Body of pancreas (tissue), 4 donors: ENCODE measurements at places on chromosomes 7 and 10.

GRCh38 chr7:18530224-18531179, 35.0 kb downstream of the HDAC9 start:
- no peak for DNase-seq

DNA sequence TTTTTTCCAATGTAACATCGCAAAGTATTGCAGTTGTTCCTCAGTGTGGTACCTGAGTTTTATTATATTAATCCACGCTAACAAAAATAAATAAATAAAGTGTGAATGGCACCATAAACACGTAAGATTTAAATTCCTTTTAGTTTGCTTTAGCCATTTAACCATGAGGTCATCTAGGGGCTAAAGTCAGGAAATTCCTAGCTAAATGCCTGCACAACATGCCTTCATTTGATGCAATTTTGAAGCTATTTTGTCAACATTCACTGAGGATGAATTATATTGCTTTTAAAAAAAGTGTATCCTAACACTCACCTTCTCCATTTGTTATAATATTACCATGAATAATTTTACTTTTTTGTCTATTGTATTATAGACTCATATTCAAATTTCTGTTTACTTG, 714.4 kb downstream of the GATA3 start:
- no peak for DNase-seq

- no peak for DNase-seq
Measured at GRCh38 chr10:83522881-83523386, 616.4 kb upstream of the GHITM start.

- no peak for DNase-seq
Measured at GRCh38 chr10:2543142-2543886, 524.0 kb upstream of the PFKP start.

DNA sequence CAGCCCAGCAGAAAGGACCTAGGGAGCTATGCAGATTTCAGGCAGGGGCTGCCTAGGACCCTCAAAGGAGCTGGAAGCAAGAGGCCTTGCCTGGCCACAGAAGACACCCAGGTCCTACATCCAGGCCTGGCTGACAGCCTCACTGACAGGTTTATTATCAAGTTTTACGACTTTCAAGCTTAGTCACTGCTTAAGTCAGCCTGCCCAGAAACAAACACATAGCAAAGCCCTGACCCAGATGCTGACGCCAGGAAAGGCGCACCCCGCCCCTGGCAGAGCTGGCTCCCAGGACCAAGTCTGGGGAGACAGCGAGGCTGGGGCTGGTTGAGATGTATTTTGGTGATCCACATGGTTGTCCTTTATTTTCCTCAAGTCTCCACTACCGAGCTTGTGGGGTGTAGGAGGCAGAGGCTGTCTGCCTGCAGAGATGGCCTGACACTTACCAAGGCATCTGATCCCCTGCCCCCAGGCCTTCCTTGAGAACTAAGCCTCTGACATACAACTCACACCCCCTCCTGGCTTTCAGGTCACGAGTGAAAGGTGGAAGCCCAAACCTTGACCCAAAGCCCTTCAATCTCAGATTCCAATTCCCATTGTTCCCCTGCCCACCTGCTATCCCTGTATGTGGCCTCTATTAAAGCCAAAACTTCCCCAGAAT, 80.7 kb upstream of the EMX2 start:
- DNase-seq, result no peak
